SHP77 treated with DMSO at 0.1 percent for 48 hours (cell line): ENCODE measurements at places on chromosomes 16 and 17.

- DNase-seq: no peak
These were observed 296.4 kb downstream of the MAP2K6 start for GRCh38 chr17:69710926-69711325.

DNA sequence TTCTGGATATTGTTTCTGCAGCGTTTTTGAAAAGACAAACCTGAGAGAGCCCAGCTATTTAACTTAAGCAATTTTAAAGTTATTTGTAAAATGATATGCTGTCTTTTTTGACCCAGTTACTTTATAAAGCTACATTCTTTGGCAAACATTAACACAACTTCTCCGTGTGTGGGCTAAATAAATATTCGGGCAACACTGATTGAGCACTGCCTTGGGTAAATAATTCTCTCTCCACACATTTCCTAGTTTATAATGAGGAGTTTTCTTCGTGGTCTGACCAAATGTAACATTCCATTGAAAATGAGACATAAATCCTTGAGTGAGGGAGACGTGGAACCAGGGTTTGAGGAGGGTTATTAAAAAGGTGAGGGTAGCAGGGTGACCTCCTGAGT lies 142.8 kb downstream of the WWOX start:
- no peak for DNase-seq

GRCh38 chr17:72614871-72615626 lies 477.4 kb downstream of the SLC39A11 start:
- DNase-seq: no peak

GRCh38 chr16:13427943-13428342 lies 492.0 kb upstream of the ERCC4 start:
- no peak for DNase-seq

DNA sequence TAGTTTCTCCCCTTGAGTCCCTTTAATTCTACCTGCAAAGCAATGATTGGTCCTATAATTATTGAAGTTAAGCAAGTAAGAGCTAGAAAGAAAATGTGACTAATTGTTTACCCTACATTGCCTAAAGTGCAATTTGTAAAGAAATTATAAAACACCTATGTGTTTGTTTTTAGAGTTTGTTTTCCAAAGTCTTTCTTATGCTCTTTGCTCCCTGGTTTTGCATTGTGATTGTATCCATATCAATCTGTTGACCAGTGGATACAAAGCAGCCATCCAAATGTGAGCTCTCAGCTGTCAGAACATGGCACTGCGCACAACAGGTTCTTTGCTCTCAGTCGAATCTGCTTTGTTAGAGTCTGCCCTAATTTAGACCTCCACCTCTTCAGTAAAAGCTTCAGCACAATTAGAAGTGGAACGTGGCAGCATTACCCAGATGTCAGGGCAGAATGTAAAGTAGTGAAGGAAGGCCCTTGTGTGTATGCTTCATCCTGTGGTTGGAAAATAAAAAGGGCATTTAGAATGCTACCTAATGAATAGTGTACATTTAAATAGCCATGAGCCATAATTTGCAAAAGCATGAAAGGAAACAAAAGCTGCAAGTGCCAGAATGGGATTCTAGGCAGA lies 70.5 kb downstream of the AATF start:
- no peak for DNase-seq
